ENCODE measurements at places on chromosomes 2 and 18.
A peak's percentile ranks its signal among the peaks of the same experiment; 100 is the strongest.

DNA sequence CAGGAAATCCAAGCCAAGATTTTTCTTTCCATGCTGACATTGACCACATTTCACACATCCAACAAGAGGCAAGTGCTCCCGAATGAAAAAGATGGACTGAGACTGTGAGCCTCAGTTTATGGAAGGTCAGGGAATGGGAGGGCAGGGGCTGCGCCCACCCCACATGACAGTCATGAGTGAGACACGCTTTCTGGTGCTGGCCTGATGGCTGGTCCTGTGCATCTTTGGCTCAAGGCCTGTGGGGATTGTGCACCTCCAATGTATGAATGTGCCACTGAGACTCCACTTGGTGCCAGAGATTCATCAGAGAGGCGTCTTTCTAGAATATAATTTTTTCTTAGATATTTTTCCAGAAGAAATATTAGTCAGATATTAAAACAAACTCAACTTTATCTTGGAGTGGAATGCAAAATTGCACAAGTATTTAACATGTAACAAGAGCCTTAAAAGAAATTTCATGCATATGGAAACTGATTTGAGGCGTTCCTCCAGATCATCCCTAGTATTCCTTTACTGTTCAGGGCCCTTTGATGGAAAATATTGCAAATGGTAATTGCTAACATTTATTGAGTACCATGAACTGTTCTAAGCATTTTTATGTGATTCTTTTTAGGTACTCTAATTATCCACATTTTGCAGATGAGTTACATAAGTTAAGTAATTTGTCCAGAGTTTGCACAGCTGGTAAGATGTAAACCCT lies 87.3 kb upstream of the GPR45 start:
- DNase-seq = no peak

- peak; percentile 52 for DNase-seq
These were observed 35.8 kb downstream of the SH3RF3 start for GRCh38 chr2:109164739-109165221.

GRCh38 chr18:6284761-6285160 lies 129.9 kb downstream of the L3MBTL4 start:
- no peak for DNase-seq

- DNase-seq = no peak
These were observed 113.5 kb downstream of the KCTD1 start for GRCh38 chr18:26434887-26435286.

DNA sequence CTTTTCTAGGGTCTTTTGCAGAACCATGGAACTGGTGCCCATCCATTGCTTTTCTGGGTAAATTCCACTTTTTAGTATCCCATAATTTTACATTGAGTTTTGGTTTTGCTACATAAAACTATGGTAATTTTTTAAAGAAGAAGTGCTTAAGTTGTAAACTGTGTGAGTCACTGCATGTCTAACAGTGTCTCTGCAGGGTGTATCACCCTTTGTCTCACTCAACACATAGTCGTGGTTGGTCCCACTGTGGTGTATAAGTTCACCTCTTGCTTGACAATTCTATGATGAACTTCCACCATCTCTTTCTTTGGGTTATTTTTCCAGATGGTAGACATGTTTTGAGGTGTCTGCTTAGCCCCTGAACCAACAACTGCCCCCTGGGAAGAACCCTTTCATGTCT lies 10.5 kb downstream of the SCTR start:
- DNase-seq = no peak

Data from AG09319 (cell line).